ENCODE measurements at places on chromosomes 7 and 10. TPM values are rescaled to one million over a fixed set of nuclear protein-coding genes. Genes with fewer than 3 reads are reported as not detected.

IDI2 gene
- not detected for total RNA-seq

OR9A2 gene
- total RNA-seq, result not detected

- H3K27ac ChIP-seq, result no peak overlapping the region
- no peak for DNase-seq
- no peaks in the 10 kb centered on the region for H3K4me1 ChIP-seq
- no peak overlapping the region for H3K4me3 ChIP-seq
- no peaks in the 10 kb centered on the region for H3K27me3 ChIP-seq
- H3K36me3 ChIP-seq, result no peaks in the 10 kb centered on the region
Measured at GRCh38 chr7:69388452-69389137, 209.7 kb upstream of the AUTS2 start.

DNA sequence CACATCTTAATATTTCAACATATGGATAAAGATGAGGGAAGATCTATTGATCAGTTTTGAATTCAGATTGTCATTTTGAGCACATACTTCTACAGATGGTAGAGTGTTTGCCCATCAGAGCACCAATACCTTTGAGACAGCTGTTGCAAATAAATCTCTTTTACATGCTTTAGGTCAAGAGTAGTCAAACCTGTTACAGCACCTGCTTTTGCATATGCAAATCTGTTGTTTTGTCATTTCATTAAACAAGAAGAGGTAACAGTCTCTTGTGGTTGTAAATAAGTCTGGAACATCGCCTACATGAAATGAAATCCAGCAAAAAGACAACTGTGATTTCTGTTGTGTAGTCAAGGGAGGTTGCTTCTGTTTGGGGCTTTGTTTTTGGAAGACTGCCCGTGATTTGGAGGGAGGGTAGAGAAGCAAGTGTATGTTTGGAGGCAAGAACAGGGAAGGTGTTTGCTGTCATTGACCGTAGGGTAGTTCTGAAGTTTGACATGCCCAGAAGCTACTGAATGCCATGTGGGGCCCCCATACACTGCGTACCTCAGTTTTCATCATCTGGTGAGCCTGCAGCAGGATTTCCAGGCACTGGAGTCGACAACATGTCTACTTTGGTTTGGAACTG, 233.6 kb upstream of the PPP1R3A start:
- no peak overlapping the region for H3K27ac ChIP-seq
- no peaks in the 10 kb centered on the region for H3K27me3 ChIP-seq
- H3K36me3 ChIP-seq, result no peaks in the 10 kb centered on the region
- no peak for DNase-seq
- no peak overlapping the region for H3K4me3 ChIP-seq

- no peaks in the 10 kb centered on the region for H3K27me3 ChIP-seq
- no peak overlapping the region for H3K4me3 ChIP-seq
- no peak for DNase-seq
- peaks cover 25% of the 10 kb centered on the region for H3K4me1 ChIP-seq
- no peaks in the 10 kb centered on the region for H3K36me3 ChIP-seq
- no peak overlapping the region for H3K27ac ChIP-seq
Measured at GRCh38 chr10:125052146-125052545, 108.2 kb downstream of the CTBP2 start.

DNA sequence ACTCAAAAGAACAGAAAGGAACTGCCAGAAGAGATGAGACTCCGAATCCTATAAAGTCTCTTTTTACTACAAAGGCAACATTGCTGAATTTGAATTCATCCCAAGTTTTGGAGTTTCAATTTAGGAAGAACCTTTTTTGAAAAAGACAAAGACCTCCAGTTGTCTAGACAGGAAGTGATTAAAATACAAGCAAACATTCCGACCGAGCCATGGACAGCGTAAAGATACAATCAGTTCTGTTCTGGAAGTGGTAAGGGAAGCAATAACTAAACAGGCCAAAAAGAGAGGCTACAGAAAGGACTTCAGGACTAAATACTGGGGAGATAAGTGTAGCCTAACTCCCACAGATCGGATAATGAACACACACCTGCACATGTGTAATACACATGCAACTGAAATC, 101.0 kb downstream of the SMURF1 start:
- no peaks in the 10 kb centered on the region for H3K27me3 ChIP-seq
- DNase-seq, result no peak
- H3K36me3 ChIP-seq, result peaks cover 1% of the 10 kb centered on the region
- H3K4me3 ChIP-seq, result no peak overlapping the region
- no peaks in the 10 kb centered on the region for H3K4me1 ChIP-seq

DNA sequence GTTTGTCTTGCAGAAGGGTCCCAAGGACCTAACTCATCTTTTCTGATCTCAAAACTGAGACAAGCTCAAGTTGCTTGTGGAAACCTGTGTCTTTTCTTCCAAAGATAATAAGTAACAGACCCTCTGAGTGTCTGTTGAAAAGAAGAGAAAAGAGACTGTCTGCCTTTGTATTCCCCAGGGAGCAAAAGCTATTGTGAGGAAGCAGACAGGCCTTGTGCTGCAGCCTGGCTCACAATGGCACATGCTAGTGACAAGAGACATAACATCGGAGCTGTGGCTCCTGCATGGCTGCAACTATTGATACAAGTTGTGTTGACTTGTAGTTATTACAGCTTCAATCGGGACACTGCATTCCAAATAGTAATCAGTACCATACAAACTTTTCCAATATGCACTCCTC, 202.9 kb downstream of the DKK1 start:
- H3K27me3 ChIP-seq, result no peaks in the 10 kb centered on the region
- no peak overlapping the region for H3K27ac ChIP-seq
- H3K36me3 ChIP-seq, result no peaks in the 10 kb centered on the region
- DNase-seq, result no peak

All from Caco-2 (cell line).